ENCODE measurements at places on chromosomes 6 and 20. TPM values are rescaled to one million over a fixed set of nuclear protein-coding genes. Genes with fewer than 3 reads are reported as not detected.

DNA sequence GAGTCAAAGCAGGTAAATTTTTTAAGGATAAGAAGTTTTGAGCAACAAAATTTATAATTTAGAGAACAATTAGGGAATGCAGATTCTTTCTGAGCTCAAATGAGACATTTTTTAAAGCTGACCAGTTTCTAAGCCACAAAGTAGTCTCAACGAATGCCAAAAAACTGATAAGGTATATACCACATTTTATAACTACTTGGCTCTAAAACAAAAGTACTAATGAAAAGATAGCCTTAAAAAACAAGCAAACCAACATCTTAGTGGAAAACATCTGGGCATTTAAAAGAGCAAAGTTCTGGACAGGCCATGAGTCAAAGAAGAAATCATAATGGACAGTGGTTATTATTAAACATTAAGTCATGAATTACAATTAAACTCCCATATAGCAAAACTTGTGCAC, 23.2 kb upstream of the RNF146 start:
- H3K27me3 ChIP-seq: no peaks in the 10 kb centered on the region
- no peak overlapping the region for H3K4me3 ChIP-seq
- no peak for DNase-seq
- no peak overlapping the region for H3K27ac ChIP-seq
- no peaks in the 10 kb centered on the region for H3K36me3 ChIP-seq

The NKAIN4 gene
- not detected for total RNA-seq

The GRIK2 gene
- total RNA-seq: not detected

- H3K27ac ChIP-seq: no peak overlapping the region
- DNase-seq: no peak
- no peak overlapping the region for H3K4me3 ChIP-seq
- no peaks in the 10 kb centered on the region for H3K27me3 ChIP-seq
- H3K4me1 ChIP-seq: peaks cover 23% of the 10 kb centered on the region
- no peaks in the 10 kb centered on the region for H3K36me3 ChIP-seq
Measured at GRCh38 chr20:53712212-53712977, 118.8 kb upstream of the ZNF217 start.

The GLP1R gene
- not detected for total RNA-seq

DNA sequence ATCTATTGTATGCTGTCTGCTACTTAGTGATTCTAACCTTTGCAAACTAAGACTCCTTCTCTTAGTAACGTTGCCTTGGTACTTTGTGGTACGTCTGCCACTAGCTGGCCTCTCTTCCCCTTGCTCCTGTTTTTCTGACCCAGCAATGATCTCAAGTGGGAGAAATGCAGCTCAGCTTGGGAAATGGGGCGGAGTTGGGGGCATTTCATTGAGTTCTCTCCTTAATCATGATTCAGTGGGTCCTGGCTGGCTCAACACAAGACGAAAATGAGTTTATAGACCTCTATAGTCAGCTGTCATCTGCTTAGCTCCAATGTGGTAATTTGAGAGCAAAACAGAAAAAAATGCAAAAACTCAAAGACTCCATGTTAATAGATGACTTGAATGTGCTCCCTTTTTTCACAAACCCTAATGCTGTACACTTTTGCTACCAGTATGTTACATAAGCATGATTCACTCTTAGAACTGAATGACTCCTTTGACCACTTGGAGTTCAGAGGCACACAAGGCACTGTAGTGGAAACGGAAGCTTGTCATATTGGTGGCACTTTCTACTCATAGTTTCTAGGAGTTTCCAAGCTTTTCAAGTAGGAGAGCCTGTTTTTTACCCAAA, 55.3 kb upstream of the SOX4 start:
- DNase-seq: no peak
- no peak overlapping the region for H3K27ac ChIP-seq
- no peaks in the 10 kb centered on the region for H3K4me1 ChIP-seq

GRCh38 chr6:117870486-117871242, 36.4 kb upstream of the SLC35F1 start:
- no peaks in the 10 kb centered on the region for H3K36me3 ChIP-seq
- DNase-seq: no peak
- no peaks in the 10 kb centered on the region for H3K27me3 ChIP-seq

DNA sequence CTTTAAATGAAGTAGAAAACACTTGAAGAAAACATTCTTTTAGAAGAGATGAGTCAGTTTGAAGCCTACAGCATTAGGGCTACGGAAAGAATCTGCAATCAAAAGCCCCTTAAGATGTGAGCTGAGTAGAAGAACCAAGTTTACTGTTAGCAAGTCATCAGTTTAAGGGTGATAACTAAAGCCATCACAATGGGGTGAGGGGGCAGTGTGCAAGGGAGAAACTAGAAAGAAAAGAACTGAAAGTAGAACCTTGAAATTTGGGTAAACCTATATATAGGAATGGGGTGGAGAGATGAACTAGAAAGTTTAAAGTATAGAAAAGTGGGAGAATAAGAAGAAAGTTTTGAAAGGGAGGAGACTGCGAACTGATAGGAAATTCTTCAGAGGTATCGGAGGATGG, 212.9 kb downstream of the COL19A1 start:
- H3K4me1 ChIP-seq: no peaks in the 10 kb centered on the region
- no peaks in the 10 kb centered on the region for H3K36me3 ChIP-seq

The TXLNB gene
- total RNA-seq: 0.13 TPM

DNA sequence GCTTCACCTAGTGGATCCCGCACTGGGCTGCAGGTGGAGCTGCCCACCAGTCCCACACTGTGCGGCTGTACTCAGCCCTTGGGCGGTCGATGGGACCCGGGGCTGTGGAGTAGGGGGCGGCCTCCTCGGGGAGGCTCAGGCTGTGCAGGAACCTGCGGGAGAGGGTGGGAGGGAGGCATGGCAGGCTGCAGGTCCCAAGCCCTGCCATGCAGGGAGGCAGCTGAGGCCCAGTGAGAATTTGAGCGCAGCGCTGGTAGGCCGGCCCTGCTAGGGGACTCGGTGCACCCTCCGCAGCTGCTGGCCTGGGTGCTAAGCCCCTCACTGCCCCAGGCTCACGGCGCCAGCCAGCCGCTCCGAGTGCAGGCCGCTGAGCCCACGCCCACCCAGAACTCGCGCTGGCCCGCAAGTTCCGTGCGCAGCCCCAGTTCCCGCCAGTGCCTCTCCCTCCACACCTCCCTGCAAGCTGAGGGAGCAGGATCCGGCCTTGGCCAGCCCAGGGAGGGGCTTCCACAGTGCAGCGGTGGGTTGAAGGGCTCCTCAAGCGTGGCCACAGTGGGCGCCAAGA, 1407.6 kb downstream of the EPHA7 start:
- no peaks in the 10 kb centered on the region for H3K27me3 ChIP-seq
- no peaks in the 10 kb centered on the region for H3K4me1 ChIP-seq
- no peak overlapping the region for H3K27ac ChIP-seq
- H3K36me3 ChIP-seq: no peaks in the 10 kb centered on the region

- no peak overlapping the region for H3K27ac ChIP-seq
- no peaks in the 10 kb centered on the region for H3K27me3 ChIP-seq
- H3K4me1 ChIP-seq: no peaks in the 10 kb centered on the region
- DNase-seq: no peak
- H3K4me3 ChIP-seq: no peak overlapping the region
Measured at GRCh38 chr20:9488063-9488462, 26.3 kb upstream of the LAMP5 start.

The C6orf15 gene
- not detected for total RNA-seq

DNA sequence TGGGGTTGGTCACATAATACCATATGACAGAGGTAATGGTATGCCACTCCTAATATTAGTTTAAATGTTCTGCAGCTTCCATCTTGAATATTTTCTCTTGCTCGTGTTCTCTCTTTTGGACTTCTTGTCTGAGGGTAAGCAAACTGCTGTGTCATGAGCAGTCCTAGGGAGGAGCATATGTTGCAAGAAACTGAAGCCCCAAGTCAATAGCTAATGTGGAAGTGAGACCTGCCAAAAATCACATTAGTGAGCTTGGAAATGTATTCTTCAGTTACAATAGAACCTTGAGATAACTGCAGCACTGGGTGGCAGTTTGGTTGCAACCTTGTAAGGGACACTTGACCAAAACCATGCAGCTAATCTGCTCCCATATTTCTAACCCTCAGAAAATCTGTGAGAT, 178.2 kb upstream of the IMPG1 start:
- no peak overlapping the region for H3K27ac ChIP-seq
- no peak for DNase-seq
- H3K4me3 ChIP-seq: no peak overlapping the region
- no peaks in the 10 kb centered on the region for H3K27me3 ChIP-seq
- no peaks in the 10 kb centered on the region for H3K4me1 ChIP-seq

DNA sequence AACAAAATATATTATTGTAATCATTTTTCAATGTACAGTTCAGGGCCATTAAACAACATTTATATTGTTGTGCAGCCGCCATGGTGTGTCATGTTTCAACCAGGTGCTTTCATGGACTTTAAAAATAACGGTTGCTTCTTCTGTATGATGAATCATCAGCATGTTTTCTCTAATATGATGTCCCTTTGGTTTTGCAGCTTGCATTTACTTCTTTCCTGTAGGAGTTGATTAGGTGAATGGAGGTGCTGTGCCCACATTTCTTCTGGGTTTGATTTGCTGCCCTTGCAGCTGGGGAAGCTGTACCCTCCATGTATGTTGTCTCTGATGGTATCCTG, 54.9 kb upstream of the TULP4 start:
- H3K27ac ChIP-seq: no peak overlapping the region
- peaks cover 29% of the 10 kb centered on the region for H3K4me1 ChIP-seq

The CAPN11 gene
- total RNA-seq: not detected

- no peaks in the 10 kb centered on the region for H3K27me3 ChIP-seq
- no peak overlapping the region for H3K27ac ChIP-seq
- H3K36me3 ChIP-seq: no peaks in the 10 kb centered on the region
- H3K4me1 ChIP-seq: no peaks in the 10 kb centered on the region
Measured at GRCh38 chr20:13183005-13183404, 38.1 kb upstream of the ISM1 start.

DNA sequence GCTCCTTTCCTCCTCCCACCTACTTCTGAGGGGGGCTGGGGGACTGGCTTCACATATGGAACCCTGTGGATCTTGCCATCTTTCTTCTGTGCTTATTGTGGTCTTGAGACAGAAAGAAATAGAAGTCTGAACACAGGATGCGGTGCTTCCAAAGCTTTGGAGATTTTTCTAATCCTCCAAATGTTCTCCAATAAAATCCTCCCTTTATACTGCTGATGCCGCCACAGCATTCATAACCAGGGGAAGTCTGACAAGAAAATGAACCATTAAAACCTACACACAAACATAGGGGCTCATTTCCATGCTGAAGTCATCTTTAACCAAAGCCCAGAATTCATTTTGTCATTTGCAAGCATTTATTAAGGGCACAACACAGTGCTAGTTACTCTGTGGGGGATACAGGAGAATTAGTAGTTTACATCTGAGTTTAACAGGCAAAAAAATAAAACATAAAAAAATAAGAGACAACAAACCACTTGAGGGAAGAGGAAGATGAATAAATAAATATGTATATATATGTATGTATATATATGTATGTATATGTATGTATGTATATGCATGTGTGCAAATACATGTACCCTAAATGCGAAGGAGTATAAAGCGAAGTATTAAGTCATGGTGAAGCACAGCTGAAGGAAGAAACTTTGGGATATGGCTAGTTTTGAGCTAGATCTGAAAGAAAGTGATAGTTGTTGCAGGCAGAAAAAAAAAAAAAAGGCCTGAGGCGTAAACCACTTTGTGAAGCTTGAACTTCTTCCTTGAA, 5.9 kb upstream of the PTPRK start:
- H3K36me3 ChIP-seq: no peaks in the 10 kb centered on the region
- no peak overlapping the region for H3K27ac ChIP-seq
- H3K4me3 ChIP-seq: no peak overlapping the region
- DNase-seq: no peak
- H3K4me1 ChIP-seq: no peaks in the 10 kb centered on the region

DNA sequence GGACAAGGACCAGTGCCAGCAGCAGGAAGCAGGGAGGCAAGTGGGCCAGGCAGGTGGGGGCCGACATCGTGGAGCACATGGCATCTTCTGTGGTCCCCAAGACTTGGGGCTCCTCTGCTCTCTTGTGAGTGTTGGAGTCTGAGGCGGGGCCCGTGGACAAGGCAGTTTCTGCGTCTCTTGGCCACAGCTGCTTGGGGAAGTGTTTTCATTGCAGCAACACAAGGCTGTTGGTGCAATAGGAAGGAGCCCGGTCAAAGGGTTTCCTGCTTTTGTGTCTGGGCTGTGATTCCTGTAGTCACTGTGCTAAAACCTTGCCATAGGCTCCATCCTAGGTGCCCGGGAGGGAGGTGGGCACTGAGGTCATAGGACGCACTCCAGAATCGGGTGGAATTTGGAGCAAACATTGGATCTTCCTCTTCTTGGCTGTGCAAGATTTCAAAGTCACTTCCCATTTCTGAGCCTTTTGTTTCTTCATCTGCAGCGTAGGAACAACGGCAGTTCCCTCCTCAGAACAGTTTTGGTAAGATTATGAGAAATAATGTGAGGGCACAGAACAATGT, at the start of gene SIRPB2:
SIRPB2 (minus strand) TSS at position 140 of the 560 bp plus-strand sequence; CDS start at position 79, 61 bp downstream.
- no peak for DNase-seq
- no peaks in the 10 kb centered on the region for H3K27me3 ChIP-seq
- no peak within 1 kb of the TSS for H3K4me3 ChIP-seq
- no peaks in the 10 kb centered on the region for H3K36me3 ChIP-seq
- no peak within 1 kb of the TSS for H3K27ac ChIP-seq

GRCh38 chr6:164370773-164371172, 938.6 kb downstream of the C6orf118 start:
- H3K27me3 ChIP-seq: no peaks in the 10 kb centered on the region
- no peak overlapping the region for H3K27ac ChIP-seq
- DNase-seq: no peak
- H3K4me1 ChIP-seq: no peaks in the 10 kb centered on the region

The ZNF831 gene
- total RNA-seq: 6.4 TPM

DNA sequence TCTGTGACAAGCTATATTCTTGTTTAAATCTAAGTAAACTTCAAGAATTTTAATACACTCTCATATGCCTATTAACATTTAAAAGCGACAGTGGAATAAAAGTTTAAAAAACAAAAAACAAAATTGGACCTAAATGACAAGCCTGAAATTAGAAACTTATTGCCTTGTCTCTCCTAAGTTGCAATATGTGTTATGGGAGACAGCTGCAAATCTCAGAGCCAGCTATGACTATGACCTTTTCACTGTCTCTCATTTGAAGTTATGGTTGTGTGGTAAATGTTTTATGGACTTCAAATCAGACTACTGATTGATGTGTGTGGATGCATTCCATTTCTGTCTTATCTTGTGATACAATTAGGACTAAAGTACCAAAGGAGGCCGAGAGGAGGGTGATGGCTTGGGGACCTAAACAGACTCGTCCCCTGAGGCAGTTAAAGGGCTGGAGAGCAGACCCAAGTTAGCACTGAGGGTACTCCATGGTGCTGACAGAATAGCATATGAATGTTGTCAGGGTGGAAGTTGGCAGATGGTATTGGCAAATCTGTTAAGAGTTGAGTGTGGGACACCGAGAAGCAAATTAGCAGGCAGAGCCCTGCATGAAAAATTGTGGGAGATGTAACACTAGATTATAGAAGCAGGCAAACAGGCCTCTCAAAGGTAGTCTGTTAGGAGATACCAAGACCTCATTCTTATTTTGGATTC, 930.1 kb upstream of the MAN1A1 start:
- H3K4me1 ChIP-seq: no peaks in the 10 kb centered on the region
- H3K27me3 ChIP-seq: no peaks in the 10 kb centered on the region

- no peak overlapping the region for H3K4me3 ChIP-seq
- H3K27me3 ChIP-seq: no peaks in the 10 kb centered on the region
- DNase-seq: no peak
- H3K36me3 ChIP-seq: no peaks in the 10 kb centered on the region
- no peak overlapping the region for H3K27ac ChIP-seq
Measured at GRCh38 chr6:14903176-14904038, 342.5 kb upstream of the JARID2 start.

- no peak overlapping the region for H3K4me3 ChIP-seq
- no peaks in the 10 kb centered on the region for H3K36me3 ChIP-seq
- no peaks in the 10 kb centered on the region for H3K4me1 ChIP-seq
- DNase-seq: no peak
- no peaks in the 10 kb centered on the region for H3K27me3 ChIP-seq
- no peak overlapping the region for H3K27ac ChIP-seq
Measured at GRCh38 chr20:41848180-41848579, 230.0 kb upstream of the CHD6 start.

The DZANK1 gene
- total RNA-seq: 3.1 TPM

The ZBTB2 gene
- total RNA-seq: 23.4 TPM

The CLVS2 gene
- not detected for total RNA-seq

Measured in CD8-positive, alpha-beta memory T cell (primary cell).